BJ (cell line): ENCODE measurements at places on chromosomes 2 and 18. TPM values are rescaled to one million over a fixed set of nuclear protein-coding genes. Genes with fewer than 3 reads are reported as not detected.

DNA sequence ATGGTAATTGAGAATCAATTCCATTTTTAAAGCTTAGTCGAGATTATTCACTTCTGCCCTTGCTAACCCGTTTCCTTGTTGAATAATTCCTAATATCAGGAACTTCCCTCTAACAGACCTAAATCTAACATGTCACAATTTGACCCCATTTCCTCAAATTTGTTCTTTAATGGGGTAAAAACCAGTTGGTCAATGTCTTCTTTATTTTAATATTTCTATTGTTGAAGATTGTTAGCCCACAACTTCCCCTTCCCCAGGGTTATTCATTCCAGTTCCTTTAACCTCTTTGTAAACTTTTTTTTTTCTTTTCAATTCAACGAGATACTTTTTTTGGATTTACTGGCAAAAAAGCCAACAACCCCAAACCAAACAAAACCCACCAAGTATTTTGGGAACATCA is 7.3 kb downstream of the TNFRSF11A start:
- no peak for DNase-seq

DNA sequence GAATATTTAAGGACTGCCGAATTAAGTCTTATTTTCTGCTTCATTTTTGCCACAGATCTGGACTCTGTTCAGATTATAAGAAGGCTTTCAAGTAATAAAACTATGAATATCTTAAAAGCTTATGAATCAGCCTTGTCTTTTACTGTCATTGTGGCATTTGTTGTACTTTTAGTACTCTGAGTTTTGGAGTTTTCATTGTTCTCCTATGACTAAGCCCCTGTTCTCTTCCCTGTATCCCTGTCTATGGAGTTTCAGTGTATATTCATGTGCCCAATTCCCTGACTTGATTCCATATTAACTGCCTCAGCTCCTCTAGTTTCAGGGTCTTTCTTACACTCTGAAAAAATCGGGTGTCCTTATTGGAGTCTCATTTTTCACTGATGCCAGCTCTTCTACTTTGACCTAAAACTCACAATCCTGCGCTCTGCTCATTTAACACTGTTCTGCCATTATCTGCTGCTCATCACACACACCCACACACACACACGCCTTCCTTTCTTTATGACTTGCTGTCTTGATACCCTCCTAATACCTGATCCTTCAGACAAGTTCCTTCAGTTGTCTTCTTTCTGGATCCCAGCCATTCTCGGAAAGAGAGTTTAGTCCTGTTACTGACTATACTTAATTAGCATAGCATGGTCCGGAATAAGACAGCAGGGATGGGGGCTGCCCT is 511.8 kb downstream of the CPS1 start:
- DNase-seq = no peak

GRCh38 chr2:176278927-176279326 is 9.7 kb downstream of the MTX2 start:
- DNase-seq = no peak

DNA sequence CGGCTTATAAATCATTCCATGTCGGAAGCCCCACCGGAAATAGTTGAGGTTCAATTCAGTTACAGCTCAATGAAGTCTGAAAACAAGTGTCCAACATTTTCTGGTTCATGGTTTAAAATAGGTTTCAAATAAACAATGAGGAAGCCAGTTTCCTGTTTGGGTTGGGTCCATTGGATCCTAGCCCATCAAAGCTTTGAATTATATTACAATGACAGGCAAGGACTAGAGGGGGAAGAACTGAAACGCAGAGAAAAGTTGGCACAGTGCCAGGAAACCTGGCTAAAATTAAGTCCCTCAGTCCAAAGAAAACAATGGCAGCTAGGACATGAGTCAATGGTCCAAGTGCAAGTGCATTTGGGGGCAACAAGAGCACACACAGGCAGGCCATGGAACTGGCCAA is 32.0 kb downstream of the SLC14A1 start:
- no peak for DNase-seq

GRCh38 chr2:60313470-60314172 is 239.8 kb downstream of the BCL11A start:
- DNase-seq = no peak

DNA sequence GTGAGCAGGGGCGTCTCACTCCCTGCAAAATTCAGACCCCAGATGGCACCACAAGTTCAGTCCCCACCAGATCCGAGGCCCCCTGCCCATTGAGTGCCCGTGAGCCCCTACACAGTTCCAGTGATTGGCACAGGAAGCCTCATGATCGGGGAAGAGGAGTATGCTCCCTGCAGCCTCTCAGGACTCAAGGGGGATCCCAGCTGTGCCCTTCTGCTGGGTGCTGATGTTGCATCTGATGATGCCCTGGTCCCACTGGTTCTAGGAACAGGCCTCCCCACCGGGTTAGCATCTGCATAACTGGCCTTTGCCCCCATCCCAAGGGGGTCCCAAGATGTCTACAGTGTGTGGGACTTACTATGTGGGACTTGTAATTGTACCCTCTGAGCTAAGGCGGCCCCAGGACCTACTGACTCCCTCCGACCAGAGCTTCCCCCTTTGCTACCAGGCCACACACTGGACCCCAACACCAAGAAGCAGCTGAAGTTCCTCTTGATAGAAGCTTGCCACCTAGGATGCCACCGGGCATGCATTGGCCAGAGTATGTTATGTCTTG is 8.6 kb downstream of the ALPG start:
- no peak for DNase-seq

The TMEM185B gene
- polyA plus RNA-seq = 20.0 and 32.0 TPM in 2 replicates

The IL37 gene
- polyA plus RNA-seq = not detected in 2 replicates

GRCh38 chr18:79275992-79276391 is 119.7 kb upstream of the NFATC1 start:
- DNase-seq = no peak

DNA sequence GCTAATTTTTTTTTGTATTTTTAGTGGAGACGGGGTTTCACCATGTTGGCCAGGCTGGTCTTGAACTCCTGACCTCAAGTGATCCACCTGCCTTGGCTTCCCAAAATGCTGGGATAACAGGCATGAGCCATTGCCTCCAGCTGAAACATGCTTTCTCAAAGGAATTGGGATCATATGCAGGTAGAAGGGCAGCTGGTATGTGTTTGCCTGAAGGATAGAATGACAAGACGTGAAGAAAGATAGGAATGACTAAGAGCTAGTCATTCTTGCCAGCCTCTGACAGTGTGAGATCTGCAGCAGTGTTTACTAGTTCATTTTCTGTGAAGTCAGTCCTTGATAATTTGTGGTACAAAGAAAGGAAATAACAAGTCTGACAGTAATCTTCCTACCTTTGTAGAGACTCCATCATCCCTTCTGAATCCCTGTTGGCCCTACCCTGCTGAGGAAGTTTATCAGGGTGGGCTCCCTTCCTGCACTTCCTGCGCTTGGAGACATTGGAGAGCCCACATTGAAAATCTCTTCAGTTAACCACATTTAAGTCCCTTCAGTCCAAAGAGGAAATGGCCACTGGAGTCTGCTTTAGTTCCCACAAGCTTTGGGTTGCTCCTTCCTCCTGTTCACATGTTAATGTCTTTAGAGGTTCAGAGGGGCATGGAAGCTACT is 14.7 kb downstream of the CFLAR start:
- DNase-seq = no peak

GRCh38 chr2:146214394-146214929 is 1630.4 kb upstream of the ACVR2A start:
- no peak for DNase-seq

DNA sequence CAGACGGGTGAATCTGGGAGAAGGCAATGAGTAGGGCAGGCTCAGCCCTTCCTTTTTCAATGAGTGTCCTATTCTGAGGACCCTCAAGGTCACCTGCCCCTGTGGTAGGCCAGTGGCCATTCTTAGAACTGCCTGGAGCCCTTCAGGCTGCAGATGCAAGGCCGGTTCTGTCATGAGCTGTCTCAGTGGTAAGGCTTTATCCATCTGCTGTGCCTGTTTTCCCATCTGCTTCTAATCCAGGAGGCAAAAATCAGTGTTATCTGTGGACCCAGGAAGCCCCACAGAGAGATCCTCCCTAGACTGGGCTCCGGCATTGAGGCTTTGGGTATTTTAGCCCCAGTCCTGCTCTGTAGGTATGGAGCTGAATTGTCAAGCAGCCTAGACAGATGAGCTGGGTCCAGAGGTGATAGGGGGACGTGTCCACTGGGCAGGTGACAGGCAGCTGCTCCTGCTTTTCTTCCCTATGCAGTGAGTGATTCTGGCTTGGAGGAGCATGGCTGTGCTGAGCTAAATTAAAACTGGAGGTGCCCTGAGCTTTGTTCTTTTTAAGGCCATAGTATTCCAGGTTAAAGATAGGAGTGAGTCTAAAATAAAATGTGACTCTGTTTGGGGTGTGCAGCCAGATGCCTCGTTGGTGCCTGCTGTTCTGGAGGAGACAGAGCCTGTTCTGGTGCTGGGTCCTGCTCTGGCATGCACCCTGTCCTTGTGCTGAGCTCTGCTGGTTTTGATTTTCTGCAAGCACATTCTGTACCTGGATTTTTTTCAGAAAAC is 92.5 kb downstream of the FHOD3 start:
- no peak for DNase-seq

GRCh38 chr18:50360611-50361010 is 14.2 kb upstream of the SKA1 start:
- DNase-seq = no peak

The DPP10 gene
- polyA plus RNA-seq = not detected in 2 replicates

DNA sequence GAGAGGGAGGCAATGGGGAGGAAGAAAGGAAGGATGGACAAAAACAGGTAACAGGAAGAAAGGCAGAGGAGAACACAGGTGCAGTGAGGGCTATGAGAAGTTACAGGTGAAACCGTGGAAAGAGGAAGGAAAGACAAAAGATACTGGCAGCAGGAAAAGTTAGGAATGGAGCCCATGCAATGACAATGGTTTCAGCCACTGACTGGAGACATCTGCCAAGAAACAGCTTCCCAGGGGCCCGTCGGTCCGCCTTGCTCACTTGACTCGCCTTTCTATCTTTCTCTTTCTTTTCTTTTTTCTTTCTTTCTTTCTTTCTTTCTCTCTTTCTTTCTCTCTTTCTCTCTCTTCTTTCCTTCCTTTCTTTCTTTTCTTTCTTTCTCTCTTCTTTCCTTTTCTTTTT is 37.5 kb downstream of the ST8SIA5 start:
- no peak for DNase-seq

- no peak for DNase-seq
Measured at GRCh38 chr2:121910139-121910538, 154.7 kb downstream of the TSN start.

- DNase-seq = no peak
Measured at GRCh38 chr2:69828938-69829255, 563 bp upstream of the GMCL1 start.

GRCh38 chr2:146633159-146633558 is 1211.7 kb upstream of the ACVR2A start:
- no peak for DNase-seq

DNA sequence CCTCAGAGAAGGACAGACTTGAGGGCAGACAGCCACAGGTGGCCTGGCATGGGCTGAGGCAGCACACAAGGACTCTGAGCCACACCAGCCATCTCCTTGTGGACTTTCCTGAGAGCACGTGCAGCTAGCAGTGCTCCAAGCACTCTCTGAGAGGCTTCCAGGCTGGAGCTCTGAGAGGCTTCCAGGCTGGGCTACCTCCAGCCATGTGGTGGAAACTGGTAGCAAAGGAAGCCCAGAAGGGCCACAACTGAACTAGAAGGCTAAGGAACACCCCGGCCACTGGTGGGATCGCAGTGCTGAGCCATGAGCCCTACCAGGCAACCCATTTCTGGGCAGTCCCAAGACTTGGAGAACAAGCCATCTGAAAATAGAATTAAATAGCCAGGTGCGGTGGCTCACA is 39.5 kb downstream of the BCL11A start:
- DNase-seq = no peak
